Ovary (tissue), 10 donors: ENCODE measurements at places on chromosomes 7 and 10.

DNA sequence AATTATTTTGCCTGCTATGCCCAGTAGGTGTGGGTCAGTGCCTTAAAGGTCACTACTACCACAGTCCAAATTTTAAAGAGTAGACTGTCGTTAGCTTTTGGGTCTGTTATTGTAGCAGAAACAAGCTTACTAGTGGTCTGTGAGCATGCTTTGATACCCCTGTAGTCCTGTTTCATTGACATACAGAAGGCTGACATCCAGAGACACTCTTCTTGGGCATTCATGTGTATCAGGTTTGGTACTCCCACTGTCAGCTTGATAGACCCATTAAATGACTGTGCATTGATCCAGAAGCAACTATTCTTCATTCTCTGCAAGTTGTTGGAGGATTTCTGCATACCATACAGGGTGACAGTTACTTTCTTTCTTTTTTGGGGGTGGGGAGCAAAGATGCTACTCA, 884.4 kb upstream of the CELF2 start:
- no peak for DNase-seq

DNA sequence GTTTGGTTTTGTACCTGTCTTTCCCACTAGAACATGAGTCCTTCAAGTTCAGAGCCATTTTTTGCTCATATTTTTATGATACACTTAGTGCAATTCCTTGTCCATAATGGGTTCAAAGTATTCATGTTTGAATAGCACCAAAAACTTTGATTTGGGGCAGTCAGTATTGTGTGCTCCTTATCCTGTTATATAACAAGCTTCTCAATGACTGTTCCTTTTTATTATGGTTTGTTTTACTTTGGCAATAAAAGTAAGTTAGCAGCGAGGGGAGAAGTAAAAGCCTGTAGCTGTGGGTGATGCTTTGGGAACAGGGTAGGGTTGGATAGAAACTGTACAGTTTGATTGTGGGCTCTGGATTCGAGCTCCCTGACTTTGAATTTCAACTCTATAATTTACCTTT, 174.4 kb upstream of the PCLO start:
- no peak for DNase-seq

GRCh38 chr7:106721816-106722785, 61.1 kb upstream of the CCDC71L start:
- no peak for DNase-seq

- no peak for DNase-seq
Observed at GRCh38 chr10:113746217-113746957, 5.1 kb upstream of the PLEKHS1 start.

DNA sequence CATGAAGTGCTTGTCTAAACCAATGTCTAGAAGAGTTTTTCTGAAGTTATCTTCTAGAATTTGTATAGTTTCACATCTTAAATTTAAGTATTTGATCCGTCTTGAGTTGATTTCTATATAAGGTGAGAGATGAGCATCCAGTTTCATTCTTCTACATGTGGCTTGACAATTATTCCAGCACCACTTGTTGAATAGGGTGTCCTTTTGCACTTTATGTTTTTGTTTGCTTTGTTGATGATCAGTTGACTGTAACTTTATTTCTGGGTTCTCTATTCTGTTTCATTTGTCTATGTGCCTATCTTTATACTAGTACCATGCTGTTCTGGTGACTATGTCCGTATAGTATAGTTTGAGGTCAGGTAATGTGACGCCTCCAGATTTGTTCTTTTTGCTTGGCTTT, 426.6 kb upstream of the CHRM2 start:
- no peak for DNase-seq

GRCh38 chr7:11252705-11253272, 279.1 kb downstream of the PHF14 start:
- no peak for DNase-seq

DNA sequence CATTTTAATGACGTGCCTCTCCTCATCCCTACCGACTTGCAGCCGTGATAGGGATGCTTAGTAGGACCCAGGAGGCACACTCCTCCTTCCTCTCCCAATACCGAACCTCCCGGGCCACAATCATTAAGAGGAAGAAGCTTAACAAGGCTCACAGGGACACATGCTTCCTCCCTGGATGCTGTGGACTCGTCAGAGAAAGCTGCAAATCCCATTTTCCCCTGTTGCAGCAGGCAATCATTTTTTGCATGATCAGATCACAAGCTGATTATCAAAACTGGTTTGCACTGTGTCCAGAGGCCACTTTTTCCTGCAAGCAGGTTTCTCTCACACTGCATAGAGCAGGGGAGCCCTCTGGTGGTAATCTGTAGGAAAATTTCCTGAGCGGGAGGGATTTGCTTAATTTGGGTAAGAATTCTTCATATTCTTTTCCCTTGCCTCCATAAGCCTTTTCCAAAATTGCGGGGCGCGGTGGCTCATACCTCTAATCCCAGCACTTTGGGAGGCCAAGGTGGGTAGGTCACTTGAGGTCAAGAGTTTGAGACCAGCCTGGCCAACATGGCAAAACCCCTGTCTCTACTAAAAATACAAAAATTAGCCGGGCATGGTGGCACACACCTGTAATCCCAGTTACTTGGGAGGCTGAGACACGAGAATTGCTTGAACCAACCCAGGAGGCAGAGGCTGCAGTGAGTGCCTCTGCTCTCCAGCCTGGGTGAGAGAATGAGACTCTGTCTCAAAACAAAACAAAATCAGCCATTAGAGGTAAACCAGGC, 16.1 kb upstream of the LAMB4 start:
- DNase-seq: peak; percentile 40

GRCh38 chr10:114404171-114405010, at the start of gene AFAP1L2:
AFAP1L2 (minus strand) TSS chr10:114404502; CDS start chr10:114404455, 47 bp downstream.
- DNase-seq: peak; percentile 60
